ENCODE measurements at places on chromosomes 6 and 20.

GRCh38 chr6:25834950-25835349 is 3.1 kb upstream of the SLC17A1 start:
- no peak for DNase-seq

DNA sequence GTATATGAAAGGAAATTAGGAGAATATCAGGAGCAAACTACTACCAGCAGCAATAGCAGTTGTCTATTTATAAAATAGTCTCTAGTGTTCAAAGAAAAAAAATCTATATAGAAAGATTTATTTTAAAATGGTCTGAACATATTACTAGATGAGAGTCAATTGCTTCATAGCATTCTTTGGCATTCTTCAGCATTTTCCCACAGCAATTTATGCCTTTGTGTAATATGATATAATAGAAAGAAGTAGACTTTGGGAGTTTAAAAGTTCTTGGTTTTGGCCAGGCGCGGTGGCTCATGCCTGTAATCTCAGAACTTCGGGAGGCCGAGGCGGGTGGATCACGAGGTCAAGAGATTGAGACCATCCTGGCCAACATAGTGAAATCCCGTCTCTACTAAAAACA is 157.0 kb upstream of the PLN start:
- no peak for DNase-seq

- DNase-seq, result no peak
These were observed 737.2 kb upstream of the MMS22L start for GRCh38 chr6:98020222-98020621.

DNA sequence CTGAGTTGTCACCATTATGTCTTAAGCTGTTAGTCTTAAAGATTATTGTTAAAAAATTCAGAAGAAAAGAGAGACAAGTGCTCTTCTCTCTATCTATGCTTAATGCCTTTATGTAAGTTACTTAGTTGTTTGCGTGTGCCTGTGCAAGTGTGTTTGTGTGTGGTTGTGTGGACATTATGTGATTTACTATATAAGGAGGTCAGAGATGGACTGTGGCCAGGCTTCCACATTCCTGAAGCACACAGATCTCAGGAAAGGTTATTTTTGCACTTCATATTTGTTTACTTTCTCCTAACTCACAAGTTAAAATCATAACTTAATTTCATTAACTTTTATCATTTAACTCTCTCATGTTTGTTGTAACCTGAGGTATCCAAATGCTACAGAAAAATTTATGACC is 14.5 kb downstream of the ENPP4 start:
- no peak for DNase-seq

- no peak for DNase-seq
These were observed 12.0 kb downstream of the DLGAP4 start for GRCh38 chr20:36318166-36318565.

DNA sequence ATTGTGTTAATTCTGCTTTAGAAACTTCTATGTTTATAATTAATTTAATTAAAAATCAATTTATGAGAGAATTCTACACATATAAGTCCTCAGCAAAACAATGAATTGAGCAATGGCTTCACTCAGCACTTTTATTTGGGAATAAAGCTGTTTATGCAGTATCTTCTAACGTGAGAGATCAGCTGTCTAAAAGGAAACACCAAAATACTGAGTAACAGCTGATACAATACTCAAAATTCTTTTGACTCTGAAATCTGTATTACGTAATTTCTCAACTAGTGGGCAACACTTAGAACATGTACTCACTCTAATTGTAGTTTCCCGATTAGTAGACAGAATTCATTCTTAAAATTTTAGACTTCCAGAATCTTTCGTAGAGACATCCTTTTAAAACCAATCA is 49.8 kb downstream of the MAP3K7 start:
- DNase-seq, result no peak

DNA sequence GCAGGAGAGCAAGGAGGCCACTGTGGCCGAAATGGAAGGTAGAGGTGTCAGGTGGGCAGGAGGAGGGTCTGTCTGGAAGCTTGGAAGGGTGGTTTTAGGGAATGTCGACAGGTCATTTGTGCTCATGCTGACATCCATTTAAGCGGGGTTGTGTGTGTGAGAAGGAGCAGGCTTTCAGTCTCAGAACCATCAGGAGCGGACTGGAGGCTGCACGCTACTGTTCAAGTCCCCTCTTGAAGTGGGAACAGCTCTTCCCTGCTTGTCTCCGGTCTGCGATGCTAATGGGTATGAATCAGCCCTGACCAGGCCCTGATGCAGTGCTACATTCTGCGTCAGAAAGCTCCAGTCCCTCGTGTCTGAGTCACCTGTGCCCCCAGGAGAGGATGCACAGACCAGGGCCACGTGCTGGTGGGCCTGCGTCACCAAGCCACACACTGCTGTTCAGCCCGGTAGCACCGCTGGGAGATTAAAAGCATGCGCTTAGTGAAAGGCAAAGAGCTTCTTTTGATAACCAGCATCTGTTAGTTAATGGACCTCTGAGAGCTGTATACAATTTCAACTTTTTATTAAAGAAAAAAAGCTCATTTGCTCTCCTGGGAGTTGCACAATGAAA is 58.0 kb downstream of the APCDD1L start:
- no peak for DNase-seq

DNA sequence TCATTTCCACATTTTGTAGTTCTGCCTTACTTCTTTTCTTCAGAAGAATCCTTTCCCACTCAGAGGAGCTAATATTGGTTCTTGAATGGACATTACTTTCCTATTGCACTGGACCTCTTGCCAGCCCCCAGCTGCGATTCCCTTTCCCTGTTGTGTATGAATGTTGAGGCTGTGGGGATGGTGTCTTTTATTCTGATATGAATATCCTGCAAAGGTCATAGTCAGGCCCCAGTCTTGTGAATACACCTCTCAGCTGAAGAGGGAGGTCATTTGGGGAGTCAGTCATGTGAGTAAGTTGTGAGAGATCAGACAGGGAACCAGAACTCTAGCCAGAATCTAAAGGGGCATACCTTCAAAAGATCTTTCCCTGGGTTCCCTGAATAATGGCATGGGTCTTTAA is 32.6 kb upstream of the OSTM1 start:
- DNase-seq, result no peak

DNA sequence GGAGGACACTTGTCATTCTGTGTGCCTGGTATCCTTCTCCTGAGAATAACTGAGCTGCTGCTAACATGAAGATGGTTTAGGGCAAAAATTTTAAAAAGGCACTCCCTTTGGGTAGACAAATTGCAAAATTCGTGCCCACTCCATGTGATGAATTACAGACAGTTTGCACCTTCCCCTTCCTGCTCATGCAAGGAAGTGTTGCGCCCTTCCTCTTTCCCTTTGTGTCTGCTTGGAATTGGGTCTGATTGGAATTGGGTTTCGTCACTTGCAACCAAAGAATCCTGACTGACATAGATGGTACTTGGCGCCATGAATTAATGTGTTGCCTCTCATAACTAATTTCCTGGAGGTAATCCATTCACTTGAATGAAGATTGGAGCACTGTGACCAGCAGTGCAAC is 62.3 kb upstream of the SHLD1 start:
- DNase-seq, result no peak

DNA sequence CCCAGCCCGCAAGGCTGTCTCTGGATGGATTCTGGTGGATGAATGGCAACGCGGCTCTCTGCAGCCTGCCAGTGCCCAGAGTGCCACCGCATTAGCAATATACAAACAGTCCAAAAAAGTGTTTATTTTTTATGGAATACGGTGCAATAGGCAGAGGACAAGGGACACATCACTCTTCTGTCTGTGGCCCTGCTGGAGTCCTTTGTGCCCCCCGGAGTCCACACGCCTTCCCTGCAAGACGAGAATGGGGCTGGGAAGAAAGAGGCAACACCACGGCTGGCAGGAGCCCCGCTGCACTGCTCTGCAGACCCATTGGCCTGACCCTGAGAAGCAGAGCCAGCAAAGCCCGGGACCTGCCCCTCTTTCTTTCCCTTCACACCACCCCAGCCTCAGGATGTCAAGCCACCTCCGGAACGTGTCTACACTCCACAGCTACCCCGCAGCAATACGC is 196.3 kb downstream of the SYNDIG1 start:
- DNase-seq, result no peak

GRCh38 chr20:34834459-34834893 is 9.0 kb upstream of the NCOA6 start:
- DNase-seq, result peak; percentile 25

GRCh38 chr20:21360705-21361104 is 36.6 kb downstream of the NKX2-4 start:
- DNase-seq, result no peak

GRCh38 chr6:34610819-34611477 is 54.8 kb upstream of the SPDEF start:
- DNase-seq, result peak; percentile 52

GRCh38 chr6:10961837-10962236 is 75.0 kb downstream of the SYCP2L start:
- DNase-seq, result no peak

- DNase-seq, result peak; percentile 98
These were observed at the start of gene E2F1 for GRCh38 chr20:33686100-33686983. E2F1 (minus strand) TSS chr20:33686385; CDS start chr20:33686264, 121 bp downstream.

DNA sequence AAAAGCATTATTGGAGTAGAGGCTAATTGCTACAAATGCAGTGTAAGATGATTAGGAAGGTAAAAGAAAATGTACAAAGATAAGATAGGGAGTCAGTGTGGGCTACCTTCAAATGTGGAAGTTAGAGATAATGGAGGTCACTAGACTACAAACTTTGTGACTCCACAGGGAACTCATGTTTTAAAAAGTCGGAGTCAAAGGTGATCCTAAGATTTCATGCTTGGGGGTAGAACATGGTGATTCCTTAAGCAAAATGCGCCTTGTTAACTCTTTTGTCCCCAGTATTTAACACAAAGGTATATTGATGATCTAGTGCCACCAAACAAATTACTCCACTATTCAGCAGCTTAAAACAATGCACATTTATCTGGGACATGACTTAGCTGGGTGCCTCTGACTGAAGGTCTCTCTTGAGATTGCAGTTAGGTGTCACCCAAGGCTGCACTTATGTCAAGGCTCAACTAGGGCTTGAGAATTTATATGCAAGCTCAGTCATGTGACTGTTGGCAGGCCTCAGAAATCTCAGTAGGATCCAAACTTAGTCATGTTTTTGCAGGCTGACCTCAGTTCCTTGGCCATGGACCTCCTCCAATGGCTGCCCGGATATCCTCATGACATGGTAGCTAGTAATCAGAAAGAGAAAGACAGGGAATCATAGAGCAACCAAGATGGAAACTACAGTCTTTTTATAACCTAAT is 11.4 kb upstream of the SNX9 start:
- DNase-seq, result no peak

- DNase-seq, result no peak
These were observed 55.9 kb downstream of the IL22RA2 start for GRCh38 chr6:137117581-137117980.

GRCh38 chr6:95352064-95352795 is 225.1 kb upstream of the MANEA start:
- no peak for DNase-seq

- DNase-seq, result no peak
These were observed 160.3 kb downstream of the KIF16B start for GRCh38 chr20:16412906-16413305.

DNA sequence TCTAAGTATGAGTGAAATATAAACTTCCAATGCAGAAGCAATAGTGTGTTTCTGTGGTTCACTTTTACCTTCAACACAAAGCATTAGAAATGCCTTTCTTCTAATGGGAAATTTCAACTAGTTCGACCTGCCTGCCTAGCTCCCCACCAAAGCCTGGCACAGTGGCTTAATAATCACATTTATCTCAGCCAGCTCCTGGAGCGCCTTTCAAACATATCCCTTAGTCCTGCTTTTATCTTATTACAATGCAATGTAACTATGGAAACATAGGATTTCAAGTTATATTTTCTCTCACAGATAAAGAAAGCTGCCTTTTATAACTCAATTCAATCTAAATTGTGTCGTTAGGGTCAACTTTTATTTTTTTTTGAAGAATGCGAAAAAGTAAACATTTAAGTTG is 53.7 kb downstream of the KIF13A start:
- no peak for DNase-seq

DNA sequence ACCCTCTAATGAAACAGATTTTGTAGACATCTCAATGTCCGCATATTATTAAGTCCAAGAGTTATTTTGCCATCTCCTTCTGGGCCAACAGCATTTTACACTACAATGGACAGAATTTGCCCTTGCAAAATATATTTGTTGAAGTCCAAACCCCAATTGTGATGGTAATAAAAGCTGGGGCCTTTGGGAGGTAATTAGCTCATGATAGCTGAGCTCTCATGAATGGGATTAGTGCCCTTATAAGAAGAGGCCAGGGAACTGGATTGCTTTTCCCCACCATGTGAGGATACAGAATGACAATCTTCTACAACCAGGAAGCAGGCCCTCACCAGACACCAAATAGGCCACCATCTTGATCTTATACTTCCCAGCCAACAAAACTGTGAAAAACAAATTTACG is 44.9 kb upstream of the MTRF1L start:
- no peak for DNase-seq

GRCh38 chr6:106870069-106870468 is 104.5 kb downstream of the CD24 start:
- peak; percentile 16 for DNase-seq

DNA sequence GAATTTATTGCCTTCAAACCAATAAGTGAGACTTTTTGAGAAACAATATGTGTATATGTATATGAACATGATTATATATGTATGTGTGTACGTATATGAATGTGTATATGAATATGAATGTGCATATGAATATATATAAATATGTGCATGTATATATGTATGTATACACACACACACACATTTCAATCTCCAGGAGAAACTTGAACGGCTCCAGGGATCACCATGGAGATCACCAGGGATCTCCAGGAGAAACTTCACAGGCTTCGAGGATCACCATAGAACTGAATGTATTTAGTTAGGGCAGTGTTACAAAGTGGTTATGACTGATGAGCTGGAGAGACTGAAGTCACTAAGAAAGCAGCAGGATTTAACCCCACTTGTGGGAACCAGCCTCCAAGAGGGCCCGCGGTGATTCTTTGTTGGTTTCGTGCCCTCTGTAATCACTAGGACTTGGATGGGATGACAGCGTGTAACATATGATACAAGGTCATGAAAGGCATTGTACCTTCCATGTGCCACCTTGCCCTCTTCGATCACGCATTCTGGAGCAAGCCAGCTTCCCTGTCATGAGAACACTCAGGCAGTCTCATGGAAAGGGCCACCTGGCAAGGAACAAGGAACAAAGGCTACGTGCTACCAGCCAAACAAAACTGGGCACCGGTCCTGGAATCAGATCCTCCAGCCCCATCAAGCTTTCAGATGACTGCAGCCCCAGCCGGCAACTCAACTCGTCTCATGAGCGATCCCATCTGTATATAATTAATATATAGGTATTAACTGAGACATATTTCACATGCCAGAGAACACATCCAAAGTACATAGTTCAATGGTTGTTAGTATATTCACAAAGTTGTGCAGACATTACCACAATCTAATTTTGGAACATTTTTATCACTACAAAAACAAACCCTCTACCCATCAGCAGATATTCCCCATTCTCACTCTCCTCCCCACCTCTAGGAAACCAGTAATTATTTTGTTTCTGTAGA is 8.6 kb downstream of the FAM50B start:
- no peak for DNase-seq

GRCh38 chr6:142666599-142667185 is 278.3 kb downstream of the HIVEP2 start:
- DNase-seq, result no peak

- DNase-seq, result no peak
These were observed 51.6 kb upstream of the MLIP start for GRCh38 chr6:54059683-54060082.
